NCI-H1694 treated with DMSO at 0.1 percent for 48 hours (cell line): ENCODE measurements at places on chromosomes 12 and 14.

GRCh38 chr12:105343836-105344235 lies 13.3 kb downstream of the C12orf75 start:
- DNase-seq, result no peak

DNA sequence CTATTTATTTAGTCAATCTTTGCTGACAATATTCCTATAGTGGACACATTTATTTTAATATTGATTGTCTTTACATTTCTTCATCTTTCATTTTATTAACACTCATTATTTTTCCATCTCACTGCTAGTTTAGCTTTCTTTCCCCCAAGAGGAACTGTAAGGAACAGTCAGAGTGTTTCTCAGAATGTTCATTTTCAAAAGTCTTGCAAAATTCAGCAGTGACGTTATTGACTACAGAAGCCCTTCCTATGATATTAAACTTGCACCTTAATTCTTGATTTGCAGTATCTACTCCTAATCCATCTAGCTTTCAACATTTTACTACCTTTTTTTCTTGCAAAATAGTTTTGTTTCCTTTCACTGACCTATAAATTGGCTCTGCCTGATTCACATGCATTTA lies 13.0 kb downstream of the CLEC2B start:
- DNase-seq, result no peak

- peak; percentile 85 for DNase-seq
These were observed 216.5 kb downstream of the PHLDA1 start for GRCh38 chr12:75814851-75815754.

GRCh38 chr12:123971449-123971769 lies 1.2 kb downstream of the CCDC92 start:
- no peak for DNase-seq

- DNase-seq, result no peak
These were observed 1145.7 kb downstream of the VRK1 start for GRCh38 chr14:97942921-97943320.

- DNase-seq, result no peak
These were observed 57.7 kb upstream of the DIO3 start for GRCh38 chr14:101503431-101504095.

DNA sequence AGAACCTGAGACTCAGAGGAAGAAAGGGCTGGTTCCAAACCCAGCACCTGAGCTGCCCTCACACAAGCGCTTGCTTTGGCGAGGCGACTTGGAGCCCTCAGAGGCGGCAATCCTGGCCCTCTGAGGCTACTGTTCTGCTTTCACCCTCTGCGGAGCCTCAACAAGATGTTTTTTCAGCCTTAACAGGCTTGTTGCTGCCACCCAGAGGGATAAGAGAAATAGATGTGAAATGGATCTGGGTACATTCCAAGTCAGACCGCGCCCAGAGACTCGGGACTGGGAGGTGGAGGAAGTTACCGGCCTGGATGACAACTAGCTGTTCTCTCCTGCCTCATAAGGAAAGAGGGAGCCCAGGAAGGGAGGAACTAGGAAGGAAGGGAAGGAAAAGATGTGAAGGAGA lies 89.6 kb downstream of the TTC7B start:
- DNase-seq, result peak; percentile 54

DNA sequence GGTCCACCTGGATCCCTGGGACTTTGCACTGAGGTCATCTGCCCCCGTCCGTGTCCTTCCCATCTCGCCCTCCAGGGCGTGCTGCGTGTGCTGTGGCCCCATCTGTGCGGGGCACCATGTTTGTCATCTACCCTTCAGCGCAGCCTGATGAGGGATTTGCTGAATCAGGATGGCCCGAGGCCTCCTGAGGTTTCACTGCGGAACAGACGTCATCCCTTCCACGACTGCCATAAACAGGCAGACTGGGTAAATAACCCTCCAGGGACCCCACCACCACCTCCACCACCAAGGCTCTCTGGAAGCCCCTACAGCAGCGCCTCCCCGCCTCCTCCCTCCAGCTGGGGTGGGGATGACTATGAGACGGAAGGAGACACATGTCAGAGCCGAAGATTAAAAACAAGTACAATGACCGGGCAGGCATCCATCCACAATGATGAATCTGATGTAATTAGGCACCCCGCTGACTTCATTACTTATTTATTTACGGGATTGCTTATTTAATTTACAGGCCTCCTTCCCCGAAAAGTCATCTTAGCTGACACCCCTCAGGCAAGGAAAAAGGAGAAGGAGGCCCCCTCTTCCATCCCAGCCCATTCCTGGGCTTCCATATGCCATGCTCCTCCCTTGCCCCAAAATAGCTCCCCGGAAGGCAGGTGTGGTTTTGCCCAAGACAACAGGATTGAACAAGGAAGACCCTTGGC lies 39.4 kb downstream of the NCOR2 start:
- peak; percentile 43 for DNase-seq

- no peak for DNase-seq
These were observed 35.2 kb downstream of the SCARB1 start for GRCh38 chr12:124828264-124829007.

DNA sequence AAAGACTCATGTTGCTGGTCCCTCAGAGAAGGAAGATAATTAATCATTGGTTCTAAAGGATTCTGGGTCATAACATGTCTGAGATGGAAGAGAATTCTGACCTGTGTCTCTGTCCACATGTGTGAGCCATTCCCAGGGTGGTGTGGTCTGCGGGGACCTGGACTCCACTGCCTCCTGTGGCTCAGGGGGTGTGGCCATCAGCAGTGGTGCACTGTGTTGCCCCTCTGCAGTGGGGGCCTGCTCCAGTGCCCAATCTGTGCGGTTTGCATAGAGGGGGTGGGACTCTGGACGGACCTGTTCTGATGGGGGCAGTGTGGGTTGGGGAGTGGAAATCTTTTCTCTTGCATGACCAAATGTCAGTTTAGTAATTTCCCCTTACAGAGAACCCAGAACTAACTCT lies 13.5 kb downstream of the KRT85 start:
- no peak for DNase-seq

DNA sequence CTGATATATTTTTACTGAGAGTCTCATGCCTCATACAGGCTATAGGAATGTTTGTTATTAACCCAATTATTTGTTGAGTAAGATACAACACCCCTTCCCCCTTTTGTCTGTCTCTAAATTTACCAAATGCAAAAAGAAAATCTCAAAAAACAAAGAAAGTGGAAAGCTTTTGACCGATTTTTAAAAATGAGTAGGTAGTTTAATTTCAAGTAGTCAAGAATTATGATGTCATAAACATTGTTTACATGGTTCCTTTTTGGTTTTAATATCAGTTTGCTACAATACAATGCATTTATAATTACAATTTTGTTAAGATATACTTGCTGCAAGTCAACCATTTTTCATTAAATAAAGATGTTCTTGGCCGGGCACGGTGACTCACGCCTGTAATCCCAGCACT lies 84.7 kb upstream of the HMGA2 start:
- DNase-seq, result no peak

GRCh38 chr12:48296586-48297282 lies 54.0 kb downstream of the ZNF641 start:
- no peak for DNase-seq

DNA sequence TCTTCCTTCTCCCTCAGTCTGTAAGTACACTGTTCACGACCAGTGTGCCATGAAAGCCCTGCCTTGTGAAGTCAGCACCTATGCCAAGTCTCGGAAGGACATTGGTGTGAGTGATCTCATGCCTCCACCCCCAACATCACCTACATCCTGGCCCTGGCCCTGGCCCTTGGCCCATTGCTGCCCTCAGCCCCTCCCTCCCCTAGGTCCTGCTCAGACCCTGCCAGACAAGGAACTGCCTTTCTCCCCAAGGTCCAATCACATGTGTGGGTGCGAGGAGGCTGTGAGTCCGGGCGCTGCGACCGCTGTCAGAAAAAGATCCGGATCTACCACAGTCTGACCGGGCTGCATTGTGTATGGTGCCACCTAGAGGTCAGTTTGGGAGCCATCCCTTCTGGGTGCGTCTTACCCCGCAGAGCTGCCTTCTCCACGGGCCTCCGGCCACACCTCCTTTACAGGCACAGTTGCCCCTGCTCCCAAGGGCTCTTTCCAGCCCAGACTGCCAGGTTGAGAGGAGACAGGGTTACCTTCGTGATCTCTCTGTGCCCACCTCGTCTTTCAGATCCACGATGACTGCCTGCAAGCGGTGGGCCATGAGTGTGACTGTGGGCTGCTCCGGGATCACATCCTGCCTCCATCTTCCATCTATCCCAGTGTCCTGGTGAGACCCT lies 9.2 kb downstream of the DGKA start:
- DNase-seq, result peak; percentile 41

- DNase-seq, result no peak
These were observed 149.0 kb upstream of the ARID2 start for GRCh38 chr12:45580356-45580969.

DNA sequence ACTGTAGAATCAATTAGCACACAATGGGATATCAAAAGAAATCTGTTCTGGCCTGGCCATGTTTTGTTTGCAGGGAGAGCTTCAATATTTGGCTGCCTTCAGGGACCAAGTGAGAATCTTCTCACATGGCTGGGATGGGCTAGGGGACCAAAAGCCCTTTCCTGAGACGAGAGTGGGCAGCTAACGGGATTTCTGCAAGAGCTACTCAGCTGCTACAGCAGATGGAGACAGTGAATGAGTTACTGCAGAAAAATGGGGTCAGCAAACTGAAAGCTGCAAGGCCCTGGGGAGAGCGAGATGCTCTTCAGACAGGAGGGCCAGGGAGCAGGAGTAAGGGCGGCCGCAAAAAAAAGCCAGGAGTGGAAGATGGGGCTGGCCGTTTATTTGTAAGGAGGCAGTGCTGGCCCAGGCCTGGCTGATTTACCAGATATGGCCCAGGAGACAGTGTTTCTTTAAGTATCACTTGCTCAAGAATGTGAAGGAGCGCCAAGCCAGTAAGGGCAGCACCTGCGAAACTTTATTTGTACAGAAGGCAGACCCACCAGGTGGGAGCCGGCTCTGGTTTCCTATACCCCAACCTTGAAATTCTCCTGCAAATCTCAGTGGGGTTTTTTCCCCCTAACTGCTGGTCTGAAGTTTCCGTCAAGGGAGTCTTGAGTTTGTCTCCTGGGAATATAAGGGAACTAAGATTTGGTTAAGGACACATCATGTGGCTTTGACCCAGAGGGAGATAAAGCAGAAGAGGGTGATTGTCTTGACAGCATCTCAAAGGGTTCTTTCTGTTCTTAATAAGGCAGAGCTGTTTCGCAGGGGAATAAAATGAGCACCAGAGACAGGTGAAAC lies 57.8 kb downstream of the SSH1 start:
- DNase-seq, result no peak

DNA sequence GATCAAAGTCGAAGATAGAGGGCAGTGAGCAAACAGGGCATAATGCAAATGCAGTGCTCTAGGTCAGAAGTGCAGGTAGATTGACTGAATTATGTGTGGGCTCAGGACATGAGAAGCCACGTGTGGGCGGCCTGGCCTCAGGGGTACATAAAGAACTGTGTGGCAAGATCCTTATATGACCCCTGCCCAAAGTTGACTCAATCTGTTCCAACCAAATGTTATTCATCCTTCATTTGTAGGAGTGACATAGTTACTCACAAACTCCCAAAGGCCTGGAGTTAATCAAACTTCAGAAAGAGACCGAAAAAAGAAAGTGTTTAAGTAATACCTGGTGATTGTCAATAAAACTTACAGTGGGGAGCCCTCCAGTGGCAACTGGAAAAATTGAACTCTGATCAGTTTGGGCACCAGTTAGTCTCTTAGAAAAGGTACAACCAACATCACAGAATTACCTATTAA lies 150.4 kb upstream of the FAR2 start:
- DNase-seq, result peak; percentile 4

DNA sequence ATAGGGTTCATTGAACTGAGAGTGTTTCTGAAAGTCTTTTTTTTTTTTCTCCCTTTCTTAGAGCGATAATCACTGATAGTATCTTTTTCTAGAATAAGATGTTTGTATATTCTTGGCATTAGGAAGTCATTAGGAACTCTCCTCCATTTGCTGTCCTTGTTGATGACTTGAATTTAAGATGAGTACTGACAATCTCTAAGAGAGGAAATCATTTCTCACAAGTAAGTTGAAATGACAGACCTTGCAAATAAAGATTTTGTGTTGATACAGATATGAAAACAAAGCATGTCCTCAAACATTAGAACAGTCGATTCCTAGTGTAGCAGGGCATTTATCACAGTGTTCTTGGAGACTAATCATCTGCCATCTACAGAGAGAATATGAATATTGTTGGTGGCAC lies 458.4 kb upstream of the SYT1 start:
- no peak for DNase-seq
